ENCODE measurements at places on chromosomes 1 and 21. TPM values are rescaled to one million over a fixed set of nuclear protein-coding genes. Genes with fewer than 3 reads are reported as not detected.

The OLIG2 gene
- total RNA-seq, result not detected

The ANKRD35 gene
- total RNA-seq, result 0.05 TPM

The IL24 gene
- 0.25 TPM for total RNA-seq

The RHBG gene
- not detected for total RNA-seq

The LDLRAD1 gene
- not detected for total RNA-seq

The S100A14 gene
- total RNA-seq, result 0.67 TPM

The TMEM269 gene
- total RNA-seq, result 0.15 TPM

The RGS16 gene
- total RNA-seq, result 0.18 TPM

The ANGPTL1 gene
- not detected for total RNA-seq

The SLC1A7 gene
- not detected for total RNA-seq

All from A549 treated with Hydrocortisone at 1 μM for 4 hours (cell line).